GM19239 (cell line): ENCODE measurements at places on chromosomes 7 and 10.

- no peak for DNase-seq
Observed at GRCh38 chr7:27647046-27647445, 15.6 kb downstream of the HIBADH start.

- no peak for DNase-seq
Observed at GRCh38 chr7:32048970-32049491, 21.2 kb downstream of the PDE1C start.

- DNase-seq = no peak
Observed at GRCh38 chr10:24208661-24209431, at the start of gene KIAA1217. TSS of gene KIAA1217 (plus strand) at chr10:24209138. CDS start at chr10:24209194, 56 bp downstream.

- no peak for DNase-seq
Observed at GRCh38 chr7:122846591-122846990, 39.7 kb downstream of the CADPS2 start.

- no peak for DNase-seq
Observed at GRCh38 chr7:108322046-108322445, 134.2 kb downstream of the NRCAM start.

DNA sequence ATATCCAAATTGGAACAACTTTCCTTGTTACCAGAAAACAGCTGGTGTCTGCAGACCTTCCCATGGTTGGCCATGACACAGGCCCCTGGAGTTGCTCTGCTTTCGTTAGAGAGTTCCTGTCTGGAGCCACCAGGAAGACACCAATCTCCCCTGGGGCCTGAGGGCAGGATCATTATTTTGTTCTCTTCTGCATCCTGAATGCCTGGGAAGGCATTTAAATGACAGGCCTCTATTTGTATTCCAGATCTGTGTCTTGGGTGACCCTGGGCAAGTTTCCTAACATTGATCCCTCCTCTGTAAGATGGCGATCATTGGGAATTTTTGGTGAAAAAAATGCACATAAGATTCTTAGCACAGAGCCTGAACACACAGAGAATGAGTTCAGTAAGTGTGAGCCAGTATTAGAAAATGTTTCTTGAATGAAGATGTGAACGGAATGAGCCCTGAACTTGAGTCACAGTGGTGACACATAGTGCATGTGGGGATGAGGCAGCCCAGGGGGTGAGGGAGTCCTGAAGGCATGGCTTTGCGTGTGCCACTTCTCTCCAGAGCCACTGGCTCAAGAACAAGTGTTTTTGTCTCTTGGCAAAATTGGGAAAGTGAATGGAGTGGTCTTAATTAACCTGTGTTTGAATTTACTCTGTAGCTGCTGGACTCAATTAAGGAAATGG lies 28.4 kb downstream of the BMPER start:
- DNase-seq = no peak

DNA sequence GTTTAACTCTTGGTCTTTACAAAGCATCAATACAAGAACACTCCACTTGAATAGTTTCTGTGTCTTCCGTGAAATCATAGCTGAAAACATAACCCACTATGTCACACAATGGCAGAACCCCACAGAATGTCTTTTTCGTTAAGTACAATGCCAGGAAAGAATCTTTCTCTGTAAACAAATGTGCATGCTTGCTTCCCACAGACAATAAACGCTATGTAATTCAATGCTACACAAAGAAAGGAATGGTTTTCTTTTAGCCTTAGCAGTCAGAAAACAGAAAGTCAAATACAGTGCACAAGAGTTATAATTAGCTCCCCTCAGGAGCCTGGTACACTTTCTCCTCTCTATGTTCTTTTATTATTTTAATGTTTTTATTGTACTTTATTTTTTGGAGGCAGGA lies 186.1 kb downstream of the SRPK2 start:
- no peak for DNase-seq

DNA sequence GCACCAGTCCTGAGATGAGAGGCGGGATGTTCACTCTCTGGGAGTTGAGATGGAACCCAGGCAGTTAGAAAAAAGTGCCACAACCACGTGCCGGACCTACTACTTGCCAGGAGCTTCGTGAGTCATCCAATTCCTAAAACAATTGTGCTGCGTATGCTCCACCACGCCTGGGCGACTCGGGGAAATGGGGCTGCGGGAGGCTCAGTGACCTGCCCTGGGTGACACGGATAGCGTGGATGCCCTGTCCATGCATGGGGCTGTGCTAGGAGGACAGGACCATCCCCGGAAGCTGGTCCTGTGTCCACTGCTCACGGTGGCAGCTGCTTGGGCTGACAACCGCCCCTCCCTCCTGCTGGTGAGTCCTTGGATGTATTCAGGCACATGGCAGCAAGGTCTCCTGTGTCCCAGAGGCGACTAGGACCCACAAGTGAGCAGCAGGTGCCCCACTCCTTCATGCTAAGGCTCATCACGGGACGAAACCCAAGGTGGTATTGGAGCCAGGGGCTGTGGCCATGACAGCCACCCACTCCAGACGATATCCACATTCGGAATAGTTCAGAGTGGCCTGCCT lies 90.4 kb downstream of the BMS1 start:
- DNase-seq = no peak

DNA sequence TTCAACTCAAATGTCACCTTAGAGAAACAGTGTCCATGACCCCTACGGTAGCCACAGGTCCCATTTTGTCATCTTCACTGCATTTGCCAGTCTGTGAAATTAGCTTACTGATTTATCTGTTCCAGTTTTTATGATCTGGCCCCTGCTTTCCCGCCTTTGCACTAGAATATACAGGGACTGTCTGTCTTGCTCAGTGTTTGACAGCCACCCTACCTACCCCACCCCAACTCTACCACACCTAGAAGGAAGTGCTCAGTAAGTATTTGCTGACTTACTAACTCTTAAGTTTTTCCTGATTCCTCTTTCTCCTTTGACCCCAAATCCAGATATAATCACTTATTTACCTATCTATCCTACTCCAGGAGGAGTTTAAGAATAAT lies 49.5 kb downstream of the CREB3L2 start:
- no peak for DNase-seq

DNA sequence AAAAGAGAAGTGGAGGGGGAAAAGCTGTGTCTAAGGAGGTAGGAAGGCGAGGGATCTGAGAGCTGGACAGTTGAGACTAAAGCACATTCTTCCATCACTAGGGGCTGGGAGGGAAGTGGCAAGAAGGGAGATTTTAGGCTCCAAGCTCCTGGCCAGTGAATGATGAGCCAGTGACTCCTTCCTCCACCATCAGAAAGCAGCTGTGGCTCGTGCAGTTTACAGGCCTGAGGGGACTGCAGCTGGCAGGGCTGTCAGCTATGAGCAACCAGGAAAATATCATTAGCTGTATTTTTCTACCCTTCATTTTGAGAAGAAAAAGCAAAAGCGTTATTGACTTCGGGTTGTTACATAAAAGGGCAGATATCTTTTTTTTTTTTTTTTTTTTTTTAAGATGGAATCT lies 60.7 kb downstream of the GPAM start:
- DNase-seq = no peak

DNA sequence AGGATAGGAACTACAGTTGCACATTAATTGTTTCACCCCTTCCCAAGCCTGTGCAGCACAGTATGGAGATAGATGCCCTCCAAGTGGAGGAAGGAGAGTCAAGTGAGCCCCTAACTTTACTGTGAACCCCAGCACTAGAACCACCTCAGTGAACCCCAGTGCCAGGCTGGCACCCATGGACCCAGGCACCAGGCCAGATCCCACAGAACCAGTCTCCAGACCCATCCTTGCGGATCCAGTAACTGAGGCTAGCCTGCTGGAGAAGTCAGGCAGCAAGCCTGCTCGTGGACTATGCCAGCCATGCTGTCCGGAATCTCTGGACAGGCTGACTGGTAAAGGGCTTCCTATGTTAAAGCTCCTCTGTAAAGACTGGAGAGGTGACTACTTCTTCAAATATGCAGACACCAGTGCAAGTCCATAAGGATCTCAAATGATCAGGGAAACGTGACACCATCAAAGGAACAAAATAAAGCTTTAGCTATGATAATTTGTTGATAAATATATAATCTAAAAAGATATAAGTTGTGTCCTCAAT lies 27.7 kb downstream of the SHOC2 start:
- DNase-seq = no peak

- DNase-seq = no peak
Observed at GRCh38 chr10:123257904-123258456, 103.8 kb downstream of the BUB3 start.

GRCh38 chr7:18343047-18343446 lies 152.5 kb upstream of the HDAC9 start:
- DNase-seq = no peak

- DNase-seq = no peak
Observed at GRCh38 chr7:82441669-82442478, 1.7 kb downstream of the CACNA2D1 start.

DNA sequence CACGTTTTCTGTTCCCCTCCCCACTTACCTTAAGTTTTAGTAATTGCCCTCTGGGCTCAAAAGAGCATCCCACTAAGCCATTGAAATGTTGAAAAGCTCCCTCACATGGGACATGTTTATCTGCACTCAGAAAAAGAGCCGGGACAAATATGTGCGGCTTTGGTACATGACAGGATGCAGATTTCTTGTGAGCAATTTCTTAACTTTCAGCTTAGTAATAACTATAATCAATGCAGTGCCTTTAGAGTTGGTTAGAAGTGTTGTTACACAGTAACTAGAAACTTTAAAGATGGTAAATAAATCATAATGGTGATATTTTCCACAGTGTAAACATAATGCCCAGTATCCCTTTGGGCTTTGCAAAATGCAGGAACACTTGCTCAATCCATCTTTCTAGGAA lies 89.2 kb downstream of the ZNF365 start:
- DNase-seq = no peak

DNA sequence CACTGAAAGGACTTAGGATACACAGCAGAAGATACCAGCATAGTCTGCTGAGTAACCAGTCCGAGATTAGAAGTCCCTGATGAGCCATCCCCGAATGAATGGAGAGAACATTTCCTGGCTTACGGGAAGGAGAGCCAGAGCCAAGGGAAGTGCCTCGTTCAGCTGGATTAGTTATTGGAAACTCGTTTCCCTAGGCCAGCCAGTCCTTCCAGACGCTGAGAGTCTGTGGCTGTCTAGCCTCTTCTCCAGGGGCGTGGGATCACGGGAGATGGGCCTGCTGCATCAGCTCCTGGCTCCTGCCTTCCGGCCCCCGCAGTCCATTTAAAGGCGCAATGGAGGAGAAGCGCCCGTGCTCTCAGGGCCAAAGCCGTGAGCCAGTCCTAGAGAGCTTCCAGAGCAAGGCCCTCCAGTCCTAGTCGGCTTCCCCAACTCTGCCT lies 712.8 kb downstream of the PARD3 start:
- no peak for DNase-seq

- DNase-seq = no peak
Observed at GRCh38 chr7:71377469-71377868, 245.5 kb downstream of the GALNT17 start.

GRCh38 chr10:132496360-132497062 lies 41.1 kb upstream of the INPP5A start:
- DNase-seq = no peak

DNA sequence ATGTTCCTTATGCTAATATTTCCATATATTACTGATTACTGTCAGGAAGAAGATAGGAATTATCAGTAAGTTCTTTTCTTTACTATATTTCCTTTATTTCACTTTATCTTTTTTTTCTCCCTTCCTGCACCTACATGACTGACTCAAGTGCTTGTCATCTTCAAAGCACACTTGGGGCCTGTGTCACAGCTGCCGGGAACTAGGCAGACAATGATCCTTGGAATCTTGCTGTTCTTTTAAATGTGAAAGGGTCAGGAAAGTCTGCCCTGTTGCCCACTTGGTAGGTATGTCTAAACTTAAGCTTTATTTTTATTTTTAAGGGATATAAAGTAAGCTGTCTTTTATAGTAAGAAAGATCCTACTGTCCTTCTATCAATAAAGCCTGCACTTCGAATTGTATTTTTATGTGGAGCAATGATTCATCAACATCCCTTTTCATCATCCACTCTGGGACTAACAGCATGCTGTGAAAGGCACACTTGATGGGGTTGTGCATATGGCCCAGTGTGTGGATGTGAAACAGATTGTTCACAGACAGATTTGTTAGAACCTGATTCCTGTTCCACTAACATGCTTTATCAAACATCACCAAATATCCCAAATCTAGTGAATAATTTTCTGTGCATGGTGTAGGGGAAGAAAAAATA lies 556.9 kb downstream of the DNAJB9 start:
- no peak for DNase-seq

DNA sequence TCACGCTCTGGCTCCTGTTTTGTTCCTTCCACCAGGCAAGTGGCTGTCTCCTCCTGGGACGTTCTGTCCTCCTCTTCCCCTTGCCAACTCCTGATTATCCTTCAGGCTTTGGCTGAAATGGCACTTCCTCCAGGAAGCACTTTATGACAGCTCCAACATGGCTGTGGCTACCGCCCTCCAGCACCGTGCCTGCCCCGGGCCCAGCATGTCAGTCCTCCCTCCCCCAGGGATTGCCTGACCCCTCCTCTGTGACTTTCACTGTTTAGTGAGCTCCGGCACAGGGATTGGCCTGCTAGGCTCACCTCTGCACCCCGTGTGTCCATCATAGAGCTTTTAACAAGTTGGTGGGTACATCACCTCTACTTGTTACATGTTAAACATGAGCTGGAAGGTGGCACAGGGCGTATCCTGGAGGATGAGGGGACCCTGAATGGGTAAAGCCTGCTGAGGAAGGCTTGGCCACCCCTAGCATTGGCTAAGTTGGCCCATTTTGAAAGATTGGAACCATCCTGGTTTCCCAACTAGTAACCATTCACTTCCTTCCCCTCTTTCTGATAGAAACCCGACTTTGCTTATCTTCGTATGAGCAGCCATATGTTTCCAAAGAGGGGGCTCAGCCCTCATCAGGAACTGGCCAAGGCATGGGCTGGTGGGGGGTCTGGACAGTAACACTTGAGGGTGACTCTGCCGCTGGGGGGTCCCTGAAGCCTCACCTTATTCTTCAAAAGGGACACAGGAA lies 10.5 kb upstream of the ADAMTS14 start:
- no peak for DNase-seq

DNA sequence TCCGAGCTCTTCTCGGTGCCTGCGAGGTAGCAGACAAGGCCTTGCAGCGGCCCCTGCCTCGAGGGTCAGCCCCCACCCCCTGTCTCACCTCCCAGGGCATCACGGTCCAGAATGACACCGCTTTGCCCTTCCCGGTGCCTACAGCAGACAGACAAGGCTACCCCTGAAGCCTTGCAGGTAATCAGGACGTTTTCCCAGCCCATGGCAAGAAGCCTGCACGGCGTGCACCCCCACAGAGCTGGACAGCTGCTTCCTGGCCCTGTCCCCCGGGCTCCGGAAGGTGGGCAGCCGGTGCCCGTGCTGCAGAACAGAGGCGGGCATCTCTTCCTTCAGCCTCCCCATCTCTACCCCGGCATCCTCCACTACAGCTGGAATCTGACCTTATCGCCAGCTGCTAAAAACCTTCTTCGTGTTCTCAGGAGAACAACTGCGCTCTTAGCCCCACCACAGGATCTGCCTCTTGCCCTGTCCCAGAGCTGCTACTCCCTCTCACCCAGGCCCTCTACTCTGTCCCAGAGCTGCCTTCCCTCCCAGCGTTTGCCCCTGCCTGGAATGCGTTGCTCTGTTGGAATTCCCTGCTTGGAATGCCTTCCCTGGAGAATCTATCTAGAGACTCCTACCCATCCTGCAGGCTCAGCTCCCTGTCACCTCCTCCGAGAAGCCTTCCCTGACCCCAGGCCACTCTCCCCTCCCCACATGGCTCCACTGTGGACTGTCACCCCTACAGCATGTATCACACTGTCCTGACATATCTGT lies 4.7 kb downstream of the MYL10 start:
- DNase-seq = no peak
